C1 segment of cervical spinal cord (tissue), 14 donors: ENCODE measurements at places on chromosomes 2 and 18.

DNA sequence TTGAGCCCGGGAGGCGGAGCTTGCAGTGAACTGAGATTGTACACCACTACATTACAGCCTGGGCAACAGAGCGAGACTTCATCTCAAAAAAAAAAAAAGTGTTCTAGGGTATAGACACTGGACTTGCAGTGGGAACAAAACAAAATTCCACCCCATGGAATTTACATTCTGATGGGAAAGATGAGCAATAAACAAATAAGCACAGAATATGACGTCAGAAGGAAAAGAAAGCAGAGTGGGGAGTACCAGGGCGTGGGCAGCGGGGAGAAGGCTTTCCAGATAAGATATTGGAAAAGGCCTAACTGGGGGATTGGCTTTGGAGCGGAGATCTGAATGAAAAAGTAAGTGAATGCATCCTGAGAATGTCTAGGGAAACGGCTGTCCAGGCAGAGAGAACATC, 17.6 kb downstream of the NPPC start:
- DNase-seq: no peak

DNA sequence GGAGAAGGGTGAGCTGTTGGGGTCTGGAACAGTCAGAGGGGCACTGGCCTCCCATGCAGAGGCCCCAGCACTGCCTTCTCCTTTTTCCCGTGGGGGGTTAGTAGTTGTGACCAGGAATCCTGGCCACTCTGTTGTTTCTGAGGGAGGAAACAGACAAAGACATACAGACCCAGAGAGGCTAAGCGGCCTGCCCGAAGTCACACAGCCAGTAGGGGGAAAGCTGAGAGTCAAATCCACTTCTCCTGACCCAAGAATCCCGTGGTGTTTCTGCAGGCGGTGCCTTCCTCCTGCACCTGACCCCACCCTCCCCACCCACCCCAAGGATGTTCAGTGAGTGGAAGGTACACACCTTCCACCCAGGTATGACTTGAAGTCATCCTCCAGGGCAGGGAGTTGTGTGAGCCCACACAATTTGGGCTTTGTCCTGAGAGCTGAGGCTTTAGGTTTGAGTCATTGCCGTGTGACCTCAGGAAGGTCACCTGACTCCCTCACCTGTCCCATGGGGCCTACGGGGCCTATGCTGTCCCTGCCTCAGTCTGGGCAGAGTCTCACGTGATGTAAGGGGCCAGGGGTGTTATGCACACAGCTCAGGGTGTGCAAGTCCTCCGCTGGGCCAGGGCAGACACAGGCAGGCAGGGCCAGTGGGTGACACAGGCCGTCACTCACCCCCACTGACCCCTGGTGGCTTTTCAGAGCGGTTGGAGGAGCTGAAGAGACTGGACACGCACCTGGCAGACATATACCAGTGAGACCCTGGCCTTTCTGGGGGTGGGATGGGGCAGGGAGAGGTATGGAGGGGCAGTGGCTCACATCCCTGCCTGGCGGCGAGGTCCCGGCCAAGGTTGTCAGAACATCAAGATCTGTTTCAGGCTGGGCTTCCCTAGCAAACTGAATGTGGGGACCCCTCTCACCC, 5.0 kb downstream of the NT5DC4 start:
- no peak for DNase-seq

GRCh38 chr18:68262690-68263294, 452.1 kb downstream of the TMX3 start:
- DNase-seq: no peak

- no peak for DNase-seq
Measured at GRCh38 chr2:47601568-47601967, 181.4 kb upstream of the MSH6 start.

- DNase-seq: no peak
Measured at GRCh38 chr2:221750316-221750715, 178.2 kb upstream of the EPHA4 start.
